ENCODE measurements at places on chromosomes 11 and 22.

DNA sequence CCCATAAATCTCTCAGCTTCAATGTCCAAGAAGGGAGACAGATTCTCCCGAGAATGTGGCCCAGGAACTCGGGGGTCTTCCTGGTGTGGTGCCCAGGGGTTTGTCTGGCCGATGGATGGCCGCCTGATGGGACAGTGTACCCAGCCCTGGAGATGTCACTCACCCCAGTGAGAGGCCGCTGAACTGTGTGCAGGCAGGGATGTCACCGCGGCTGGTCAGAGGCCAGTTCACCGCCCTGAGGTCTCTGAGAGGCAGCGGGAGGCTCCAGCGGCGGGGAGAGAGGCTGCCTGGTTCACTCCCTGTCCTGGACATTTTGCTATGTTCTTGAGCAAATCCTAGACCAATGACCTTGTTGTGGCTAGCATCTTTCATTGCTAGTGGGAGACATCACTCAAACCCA lies 1349.5 kb downstream of the BRD1 start:
- no peak for DNase-seq

- no peak for DNase-seq
Observed at GRCh38 chr11:23974601-23975000, 522.3 kb upstream of the LUZP2 start.

- DNase-seq: no peak
Observed at GRCh38 chr22:48357196-48357595, 1470.5 kb downstream of the BRD1 start.

DNA sequence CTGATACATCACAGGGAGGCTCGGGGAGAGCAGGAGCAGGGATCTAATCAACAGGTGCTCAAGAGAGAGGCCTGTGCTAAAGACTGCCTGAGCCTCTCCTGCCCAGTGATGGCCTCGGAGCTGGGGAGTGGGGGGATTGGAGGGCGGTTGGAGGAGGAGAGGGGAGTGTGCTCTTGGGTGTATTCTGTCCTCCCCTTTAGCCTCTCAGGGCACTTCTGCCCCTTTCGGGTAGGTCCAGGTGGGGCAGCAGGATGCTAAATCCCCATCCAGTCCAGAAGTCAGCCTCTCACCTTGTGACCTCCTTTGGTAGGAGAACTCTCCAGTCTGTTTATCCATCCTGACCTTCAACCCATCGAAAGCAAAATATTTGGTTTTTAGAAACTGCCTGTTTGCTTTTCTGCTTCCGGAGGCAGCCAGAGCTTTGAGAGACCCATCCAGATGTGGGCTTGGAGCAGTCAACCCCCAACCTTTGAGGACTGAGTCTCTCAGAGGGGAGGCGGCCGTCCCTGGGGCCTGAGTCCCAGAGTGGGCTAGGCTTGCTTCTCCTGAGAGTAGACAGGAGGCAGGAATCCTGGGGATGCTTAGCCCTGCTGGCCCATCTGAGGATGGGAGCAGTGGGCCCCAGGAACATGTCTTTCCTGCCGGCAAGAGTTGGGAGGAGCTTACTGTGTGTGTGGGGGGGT lies 105.2 kb upstream of the SYT13 start:
- no peak for DNase-seq

GRCh38 chr11:117009905-117010605 lies 88.2 kb downstream of the SIK3 start:
- DNase-seq: no peak

DNA sequence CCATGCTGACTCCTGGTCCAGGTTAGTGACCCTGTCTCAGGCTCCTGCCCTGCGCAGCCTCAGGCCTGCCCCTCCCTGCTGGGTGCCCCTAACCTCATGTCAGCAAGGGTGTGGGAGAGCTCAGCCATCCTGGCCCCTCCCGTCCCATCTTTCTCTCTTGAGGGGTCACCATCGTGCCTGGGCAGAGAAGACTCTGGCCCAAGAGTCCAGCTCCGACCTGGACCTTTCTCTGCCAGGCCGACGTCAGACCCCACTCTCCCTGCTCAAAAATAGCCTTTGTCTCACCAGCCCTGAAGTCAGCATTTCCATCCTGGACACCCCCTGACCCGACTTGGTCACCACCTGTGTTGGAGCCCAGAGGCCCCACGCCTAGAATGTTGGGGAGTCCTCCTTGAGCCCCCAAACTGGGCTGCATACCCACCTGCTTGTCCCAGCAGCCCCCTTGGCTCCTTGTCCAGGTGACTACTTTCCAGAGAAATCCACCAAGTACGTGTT lies 4.9 kb downstream of the SCGB1C1 start:
- no peak for DNase-seq

DNA sequence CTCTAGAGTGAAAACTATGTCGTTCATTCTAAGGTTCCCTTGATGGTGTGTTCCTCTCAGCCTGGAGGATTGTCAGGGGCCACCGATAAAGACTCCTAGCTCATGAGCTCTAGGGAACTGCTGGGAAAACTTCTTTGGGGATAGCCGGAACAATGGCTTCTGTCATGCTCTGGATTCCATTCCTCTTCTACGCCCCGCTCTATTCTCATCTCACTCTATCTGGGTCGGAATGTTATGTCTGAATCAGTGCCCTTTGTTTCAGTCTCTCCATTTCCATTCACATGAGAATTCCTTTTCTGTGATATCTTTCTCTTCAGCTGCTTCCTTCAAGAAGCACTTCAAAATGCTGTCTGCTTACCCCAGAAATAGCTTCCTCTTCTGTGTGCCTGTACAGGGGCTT lies 16.9 kb upstream of the SLCO2B1 start:
- DNase-seq: no peak

DNA sequence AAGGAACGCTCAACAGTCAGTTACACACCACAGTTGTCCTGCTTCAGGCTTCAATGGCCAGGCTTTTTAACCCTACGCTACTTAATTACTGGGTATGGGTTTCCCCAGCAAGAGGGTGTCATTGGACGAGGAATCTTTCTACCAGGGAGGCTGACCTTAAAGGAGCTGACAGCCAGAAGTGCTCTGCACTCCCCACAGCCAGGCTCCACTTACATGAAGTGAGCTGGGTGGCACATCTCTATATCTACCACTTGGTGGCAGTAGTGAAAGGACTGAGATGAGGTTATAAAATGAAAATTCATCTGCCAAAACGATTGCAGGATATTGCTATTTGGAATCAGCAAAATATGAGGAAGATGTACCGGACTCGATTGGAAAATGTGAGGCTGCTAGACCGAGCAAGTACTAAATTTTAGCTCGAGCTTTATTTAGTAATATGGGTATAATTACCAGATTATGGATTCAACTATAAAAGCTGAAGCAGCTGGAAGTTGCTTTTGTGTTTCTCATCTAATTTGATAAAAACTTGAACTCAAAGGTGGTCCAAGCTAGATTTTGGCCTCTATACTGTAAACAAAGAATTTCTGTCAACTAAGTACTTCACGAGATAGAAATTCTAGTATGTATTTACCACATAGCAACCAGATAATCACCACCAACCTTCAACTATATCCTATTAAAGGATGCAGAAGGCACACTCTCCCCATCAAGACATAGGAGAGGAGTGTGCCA lies 53.9 kb upstream of the CEP126 start:
- peak; percentile 45 for DNase-seq

DNA sequence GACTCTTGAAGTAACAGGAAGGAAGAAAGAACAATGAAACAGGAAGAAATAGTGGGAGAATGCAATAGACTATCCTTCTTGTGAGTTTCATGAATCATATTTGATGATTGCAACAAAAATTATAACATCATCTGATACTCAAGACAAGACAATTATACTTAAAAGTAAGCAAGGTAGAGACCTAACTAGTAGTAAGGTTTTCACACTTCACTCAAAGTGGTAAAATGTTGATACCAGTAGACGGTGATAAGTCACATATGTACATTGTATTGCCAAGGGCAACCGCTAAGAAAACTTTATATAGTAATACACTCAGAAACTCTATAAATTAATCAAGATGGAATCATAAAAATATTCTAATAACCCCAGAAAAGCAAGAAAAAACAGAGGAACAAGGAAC lies 107.8 kb downstream of the CYP2R1 start:
- no peak for DNase-seq

GRCh38 chr11:1619449-1619848 lies 2.5 kb downstream of the KRTAP5-4 start:
- peak; percentile 54 for DNase-seq

DNA sequence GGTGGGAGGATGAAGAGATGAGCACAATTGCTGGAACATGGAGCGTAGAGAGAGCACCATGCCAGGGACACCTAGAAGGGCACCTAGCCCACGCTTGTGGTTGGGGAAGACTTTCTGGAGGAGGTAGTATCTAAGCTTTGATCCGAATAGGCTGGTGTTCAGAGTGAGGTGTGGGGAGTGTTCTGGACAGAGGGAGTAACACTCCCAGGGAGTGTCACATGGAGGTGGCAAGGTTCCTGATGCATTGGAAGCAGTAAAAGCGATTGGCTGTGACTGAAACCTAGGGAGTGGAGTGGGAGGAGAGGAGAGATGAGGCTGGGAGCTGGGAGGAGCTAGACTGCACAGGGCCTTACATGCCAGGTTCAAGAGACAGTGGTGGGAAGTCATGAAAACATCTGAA lies 188.0 kb upstream of the NCAM1 start:
- no peak for DNase-seq

DNA sequence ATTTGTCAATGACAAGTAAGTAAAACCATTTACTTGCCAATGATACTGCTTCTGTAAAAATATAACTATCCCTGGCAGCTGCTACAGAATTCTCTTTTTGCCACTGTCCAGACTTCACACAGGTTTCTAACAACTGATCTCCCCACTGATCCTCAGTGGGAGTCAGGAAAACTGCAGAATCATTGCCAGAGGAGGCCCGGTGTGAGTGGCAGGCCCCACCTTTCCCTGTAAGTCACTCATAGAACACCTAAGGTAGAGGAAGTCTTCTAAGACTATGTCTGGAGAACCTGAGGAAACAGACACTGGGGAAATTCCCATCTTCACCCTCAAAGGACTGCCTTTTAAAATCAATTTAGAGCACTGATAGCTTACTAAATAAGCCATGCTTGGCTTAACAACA lies 66.3 kb downstream of the ZC3H12C start:
- DNase-seq: no peak

GRCh38 chr11:120335556-120335907 lies 681 bp upstream of the ARHGEF12 start:
- DNase-seq: no peak

- DNase-seq: no peak
Observed at GRCh38 chr22:47990481-47990880, 1228.0 kb downstream of the TBC1D22A start.

DNA sequence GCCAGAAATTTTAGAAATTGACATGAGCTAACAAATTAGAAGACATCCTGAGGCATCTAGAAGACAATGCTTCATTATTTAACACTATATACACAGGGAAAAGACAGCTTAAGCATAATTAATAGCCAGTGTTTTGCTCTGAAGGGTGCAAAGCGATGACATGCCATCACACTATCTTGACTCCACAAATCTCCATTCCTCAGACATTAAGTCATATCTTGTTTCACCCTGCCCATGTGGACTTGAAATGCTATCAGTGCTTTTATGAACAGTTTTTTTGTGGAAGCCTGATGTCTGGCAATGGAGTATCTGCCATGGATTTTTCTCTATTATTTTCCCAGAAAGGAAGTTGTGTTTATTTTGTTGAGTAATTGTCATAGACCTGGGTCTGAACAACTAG lies 2.3 kb downstream of the CARD18 start:
- DNase-seq: no peak

Measured in CD4-positive, alpha-beta T cell treated with Interleukin-17A for 1 hour (primary cell).